ENCODE measurements at places on chromosomes 1 and 21. TPM values are rescaled to one million over a fixed set of nuclear protein-coding genes. Genes with fewer than 3 reads are reported as not detected.

DNA sequence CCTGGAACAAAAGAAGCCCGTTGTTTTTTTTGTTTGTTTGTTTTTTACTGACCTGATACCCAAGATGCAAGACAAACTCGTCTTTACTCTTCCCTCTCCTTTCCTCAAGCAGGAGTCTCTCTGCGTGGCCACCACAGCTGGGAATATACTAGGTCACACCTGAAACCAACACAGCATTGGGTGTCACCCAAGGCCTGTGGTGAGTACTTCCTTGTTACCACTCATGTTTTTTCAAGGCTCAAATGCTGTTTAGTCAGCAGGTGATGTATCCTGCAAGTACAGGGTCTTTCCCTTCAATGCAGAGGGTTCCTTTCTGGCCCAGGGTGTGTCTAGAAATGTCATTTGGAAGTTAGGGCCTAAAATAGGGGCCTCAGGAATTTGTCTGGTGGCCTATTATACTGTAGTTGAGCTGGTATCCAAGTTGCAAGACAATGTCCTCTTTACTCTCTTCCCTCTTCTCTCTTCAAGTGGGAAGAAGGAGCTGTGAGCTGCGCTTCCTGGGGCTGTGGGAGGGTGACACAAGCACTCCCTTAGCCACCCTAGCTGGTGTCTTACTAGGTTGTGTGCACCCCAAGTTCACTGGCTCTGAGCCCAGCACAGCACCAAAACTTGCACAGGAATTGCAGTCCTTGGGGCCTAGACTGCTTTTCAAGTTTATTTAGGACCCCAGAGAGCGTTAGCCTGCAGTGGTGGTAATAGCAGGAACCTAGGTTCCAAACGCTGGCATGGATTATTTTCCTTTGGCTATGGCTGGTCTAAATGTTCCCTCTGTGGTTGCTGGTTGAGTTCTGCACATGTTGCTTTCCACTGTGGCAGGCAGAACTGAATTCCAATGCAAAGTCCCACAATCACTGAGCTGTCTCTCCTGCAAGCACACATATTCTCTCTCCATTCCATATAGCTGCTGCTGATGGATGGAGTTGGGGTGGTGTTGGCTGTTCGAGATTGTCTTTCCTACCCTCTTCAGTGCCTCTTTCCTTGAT lies 91.4 kb upstream of the LYPLAL1 start:
- no peak for DNase-seq

GRCh38 chr1:232303222-232303620 lies 326.7 kb downstream of the SIPA1L2 start:
- DNase-seq: no peak

Gene ANKRD34A
- 0.68 TPM for polyA plus RNA-seq

Gene FCRL1
- polyA plus RNA-seq: 0.30 TPM

Gene OR6N2
- not detected for polyA plus RNA-seq

Gene GPR37L1
- 0.06 TPM for polyA plus RNA-seq
